ENCODE measurements at places on chromosomes 1 and 21.

- DNase-seq, result no peak
These were observed 599 bp upstream of the TMEM240 start for GRCh38 chr1:1540818-1541628.

DNA sequence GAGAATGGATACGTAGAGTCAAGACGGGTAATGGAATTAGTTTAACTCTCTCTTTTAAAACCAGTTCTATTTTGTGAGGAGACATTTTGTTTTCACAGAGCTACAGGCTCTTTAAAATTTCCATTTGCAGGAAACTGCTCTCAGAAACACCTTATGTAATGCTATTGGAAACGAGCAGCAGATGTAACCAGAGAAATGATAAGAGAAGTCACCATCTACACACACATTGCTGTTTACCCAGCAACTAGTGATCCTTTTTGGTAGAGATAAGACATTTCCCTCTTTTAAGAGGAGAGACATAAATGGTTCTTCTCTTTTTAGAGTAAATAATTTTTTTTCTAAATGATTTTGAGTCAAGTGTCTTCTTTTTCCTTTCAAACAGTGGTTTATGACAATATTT lies 80.6 kb downstream of the KCTD3 start:
- no peak for DNase-seq

DNA sequence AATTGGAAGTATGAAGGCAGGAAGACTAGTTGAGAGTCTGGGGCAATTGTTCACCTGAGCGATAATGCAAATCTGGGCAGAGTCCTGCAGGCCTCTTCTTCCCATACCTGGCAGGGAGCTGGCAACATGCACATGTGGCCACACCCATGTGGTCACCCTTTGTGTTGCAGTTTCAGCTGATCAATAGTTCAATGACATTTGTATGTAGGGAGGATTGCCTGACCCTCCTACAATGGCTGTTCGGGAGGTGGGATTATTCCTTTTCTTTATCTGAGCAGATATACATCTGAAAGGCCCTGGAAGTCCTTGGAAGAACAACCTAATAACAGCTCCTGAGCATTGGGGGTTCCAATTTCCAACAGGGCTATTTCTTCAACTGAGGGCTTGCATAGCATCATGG lies 15.2 kb upstream of the TRIM45 start:
- DNase-seq, result no peak

DNA sequence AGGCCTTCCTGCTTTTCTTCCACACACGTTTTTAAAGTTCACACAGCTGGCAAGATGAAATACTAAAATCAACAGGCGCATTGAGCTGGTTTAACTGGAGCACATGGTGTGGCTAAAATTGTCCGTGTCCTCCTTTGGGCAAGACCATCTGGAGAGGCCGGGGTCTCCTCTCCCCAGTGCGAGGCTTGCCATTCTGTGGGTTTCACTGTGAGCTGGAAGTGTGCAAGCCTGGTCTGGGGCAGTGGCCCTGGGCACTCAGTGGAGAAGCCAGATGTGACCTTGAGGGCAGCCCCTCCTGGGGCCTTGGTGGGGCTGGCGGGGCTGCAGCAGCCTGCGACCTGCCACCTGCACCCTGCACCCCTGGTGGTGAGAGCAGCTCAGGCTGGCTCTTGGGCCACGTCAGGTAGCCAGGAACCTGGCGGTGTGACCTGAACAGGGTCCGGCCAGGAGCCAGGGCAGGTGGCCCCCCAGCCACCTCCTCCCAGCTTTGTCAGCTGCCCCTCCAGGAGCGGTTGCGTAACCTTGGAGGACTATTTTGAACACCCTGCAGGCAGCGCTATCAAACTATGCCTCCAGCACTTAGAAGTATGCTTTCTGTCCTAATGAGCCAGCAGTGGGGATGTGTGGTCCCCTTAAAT lies 52.4 kb downstream of the SLC37A1 start:
- no peak for DNase-seq

DNA sequence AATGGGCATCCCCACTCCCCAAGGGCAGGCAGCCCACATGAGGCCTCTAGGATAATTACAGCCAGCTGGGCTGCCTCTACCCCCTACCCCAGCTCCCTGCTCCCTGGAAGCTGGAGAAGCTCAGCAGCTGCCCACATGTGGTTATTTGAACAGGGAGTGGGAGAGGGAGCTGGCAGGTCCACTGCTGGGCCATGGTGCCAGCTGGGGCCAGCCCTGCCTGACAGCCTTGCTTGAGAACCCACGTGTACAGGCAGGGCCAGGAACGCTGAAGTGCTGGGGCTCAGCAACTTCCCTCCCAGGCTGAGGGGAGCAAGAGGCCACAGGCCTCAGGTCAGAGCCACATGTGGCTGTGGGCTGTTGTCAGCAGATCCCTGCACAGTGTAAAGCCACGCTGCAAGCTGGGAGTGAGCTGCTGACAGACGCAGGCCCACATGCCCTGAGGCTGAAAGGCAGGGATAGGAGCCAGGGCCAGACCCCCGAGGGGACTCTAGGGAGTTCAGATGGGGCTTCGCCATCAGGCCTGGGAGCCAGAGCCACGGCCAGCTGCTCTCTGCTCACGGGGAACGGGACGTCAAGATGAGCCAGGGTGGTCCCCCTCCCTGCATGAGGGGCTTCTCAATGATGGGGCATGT lies 129.0 kb downstream of the SYF2 start:
- no peak for DNase-seq

DNA sequence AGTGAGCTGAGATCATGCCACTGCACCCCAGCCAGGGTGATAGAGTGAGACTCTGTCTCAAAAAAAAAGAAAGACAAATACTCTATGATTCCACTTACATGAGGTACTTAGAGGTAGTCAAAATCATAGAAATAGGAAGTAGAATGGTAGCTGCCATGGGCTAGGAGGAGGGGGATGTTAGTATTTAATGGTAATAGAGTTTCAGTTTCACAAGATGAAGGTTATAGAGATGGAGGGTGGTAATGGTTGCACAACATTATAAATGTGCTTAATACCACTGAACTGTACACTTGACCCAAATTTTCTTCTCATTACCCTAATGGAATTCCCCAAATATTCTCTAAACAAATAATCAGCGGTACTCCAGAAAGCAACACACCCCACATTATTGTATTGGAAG lies 12.8 kb downstream of the EIF2B3 start:
- DNase-seq, result no peak

DNA sequence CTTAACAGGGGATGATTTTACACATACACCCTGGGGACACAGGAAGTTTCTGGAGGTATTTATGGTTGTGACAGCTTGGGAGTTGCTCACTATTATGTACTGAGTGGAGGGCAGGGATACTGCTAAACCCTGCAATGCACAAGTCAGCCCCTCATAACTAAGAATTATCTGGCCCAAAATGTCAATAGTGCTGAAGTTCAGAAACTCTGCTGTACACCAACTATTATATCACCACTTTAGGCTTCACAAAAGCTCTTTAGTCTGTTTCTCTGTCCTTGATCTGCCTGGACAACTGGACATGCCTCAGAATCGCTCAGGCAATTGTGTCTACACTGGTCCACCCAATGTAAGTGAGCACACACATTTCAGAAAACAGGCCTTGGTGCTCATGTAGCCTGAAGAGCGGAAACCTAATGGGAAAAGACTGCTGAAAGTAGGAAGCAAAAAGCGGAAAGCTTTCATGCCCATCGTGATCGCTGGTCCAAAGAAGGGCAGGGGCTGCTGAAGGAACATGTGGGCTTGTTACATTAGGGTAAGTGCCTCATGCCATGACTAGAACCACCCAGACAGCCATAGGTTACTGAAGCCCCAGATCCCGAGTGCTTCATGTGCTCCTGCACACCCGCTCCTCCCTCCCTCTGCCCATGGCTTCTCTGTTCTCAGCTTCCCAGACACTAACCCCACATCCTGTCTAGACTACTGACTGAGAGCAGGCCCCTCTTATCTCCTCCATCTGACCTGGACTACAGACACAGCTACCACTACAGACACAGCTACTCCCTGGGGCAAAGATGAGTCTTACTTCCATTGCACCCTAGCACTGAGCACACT lies 73.5 kb downstream of the LRIG2 start:
- no peak for DNase-seq

DNA sequence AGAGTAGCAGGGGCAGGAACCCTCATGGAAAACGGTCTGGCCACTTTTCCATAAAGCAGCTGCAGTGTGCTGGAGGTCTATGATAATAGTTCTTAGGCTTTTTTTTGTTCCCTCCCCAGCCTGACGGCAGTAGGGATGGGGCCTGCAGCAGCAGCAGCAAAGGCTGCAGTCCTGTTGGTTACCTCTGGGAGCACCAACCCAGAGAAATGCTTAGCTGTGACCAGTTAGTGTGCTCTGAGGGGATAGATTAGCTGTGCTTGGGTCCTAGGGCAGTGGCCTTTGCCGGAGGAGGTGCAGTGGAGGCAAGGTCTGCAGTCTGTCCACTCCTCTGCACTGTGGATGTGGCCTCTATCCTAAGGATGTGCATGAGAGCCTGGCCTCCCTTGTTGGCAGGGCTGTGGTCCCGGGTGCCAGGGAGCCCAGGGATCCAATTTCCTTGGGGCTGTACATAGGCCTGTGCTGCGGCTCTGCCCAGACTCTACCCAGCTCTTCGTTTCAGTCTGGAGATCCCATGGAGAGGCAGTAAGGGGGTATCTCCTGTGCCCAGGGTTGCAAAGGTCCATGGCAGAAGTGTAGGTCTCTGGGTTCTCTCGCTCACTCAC lies 322.7 kb downstream of the PTBP2 start:
- no peak for DNase-seq

- no peak for DNase-seq
These were observed 507 bp downstream of the AK5 start for GRCh38 chr1:77282187-77282865.

- no peak for DNase-seq
These were observed 4.3 kb upstream of the S100A9 start for GRCh38 chr1:153353226-153353947.

GRCh38 chr1:203799157-203799556 lies 3.7 kb downstream of the ZBED6 start:
- DNase-seq, result no peak

DNA sequence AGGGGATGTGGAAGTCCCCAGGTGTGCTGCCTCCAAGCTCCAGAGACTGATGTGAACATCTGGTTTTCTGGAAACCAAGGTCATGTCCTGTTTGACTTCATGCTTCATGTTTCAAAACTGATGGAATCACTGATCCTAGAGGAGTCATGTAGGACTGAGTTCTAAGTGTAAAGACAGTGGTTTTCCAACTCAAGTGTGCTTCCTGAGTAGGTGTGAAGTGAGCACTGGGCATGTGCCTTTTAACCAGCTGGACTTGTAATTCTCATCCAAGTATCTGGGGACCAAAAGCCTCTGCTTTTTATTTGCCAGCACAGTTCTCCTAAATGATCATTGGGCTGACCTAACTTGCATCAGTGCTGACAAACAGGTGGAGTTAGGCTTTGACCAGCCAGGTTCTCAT lies 36.9 kb downstream of the ABCA4 start:
- no peak for DNase-seq

- DNase-seq, result no peak
These were observed 406.9 kb upstream of the CXADR start for GRCh38 chr21:17105932-17106331.

DNA sequence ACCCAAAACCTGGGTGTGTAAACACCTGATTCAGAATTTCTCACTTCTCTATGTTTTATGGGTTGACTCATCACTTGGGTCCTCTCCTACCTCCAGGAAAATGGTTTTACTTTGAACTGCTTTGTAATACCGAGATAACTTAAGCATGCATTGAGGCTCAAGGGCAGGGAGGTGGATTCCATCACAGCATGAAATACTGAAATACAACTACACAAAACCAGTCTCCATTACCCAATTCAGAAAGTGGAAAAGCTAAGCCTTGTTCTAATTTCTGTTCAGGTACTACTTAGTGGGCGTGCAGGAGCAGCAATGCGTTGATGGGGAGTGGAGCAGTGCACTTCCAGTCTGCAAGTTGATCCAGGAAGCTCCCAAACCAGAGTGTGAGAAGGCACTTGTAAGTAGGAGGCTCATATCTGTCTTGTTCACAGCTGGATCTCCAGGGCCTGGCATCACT lies 6.1 kb upstream of the C4BPA start:
- no peak for DNase-seq

GRCh38 chr1:115879977-115880376 lies 39.1 kb upstream of the NHLH2 start:
- no peak for DNase-seq

GRCh38 chr1:176894450-176894849 lies 270.1 kb downstream of the ASTN1 start:
- no peak for DNase-seq

DNA sequence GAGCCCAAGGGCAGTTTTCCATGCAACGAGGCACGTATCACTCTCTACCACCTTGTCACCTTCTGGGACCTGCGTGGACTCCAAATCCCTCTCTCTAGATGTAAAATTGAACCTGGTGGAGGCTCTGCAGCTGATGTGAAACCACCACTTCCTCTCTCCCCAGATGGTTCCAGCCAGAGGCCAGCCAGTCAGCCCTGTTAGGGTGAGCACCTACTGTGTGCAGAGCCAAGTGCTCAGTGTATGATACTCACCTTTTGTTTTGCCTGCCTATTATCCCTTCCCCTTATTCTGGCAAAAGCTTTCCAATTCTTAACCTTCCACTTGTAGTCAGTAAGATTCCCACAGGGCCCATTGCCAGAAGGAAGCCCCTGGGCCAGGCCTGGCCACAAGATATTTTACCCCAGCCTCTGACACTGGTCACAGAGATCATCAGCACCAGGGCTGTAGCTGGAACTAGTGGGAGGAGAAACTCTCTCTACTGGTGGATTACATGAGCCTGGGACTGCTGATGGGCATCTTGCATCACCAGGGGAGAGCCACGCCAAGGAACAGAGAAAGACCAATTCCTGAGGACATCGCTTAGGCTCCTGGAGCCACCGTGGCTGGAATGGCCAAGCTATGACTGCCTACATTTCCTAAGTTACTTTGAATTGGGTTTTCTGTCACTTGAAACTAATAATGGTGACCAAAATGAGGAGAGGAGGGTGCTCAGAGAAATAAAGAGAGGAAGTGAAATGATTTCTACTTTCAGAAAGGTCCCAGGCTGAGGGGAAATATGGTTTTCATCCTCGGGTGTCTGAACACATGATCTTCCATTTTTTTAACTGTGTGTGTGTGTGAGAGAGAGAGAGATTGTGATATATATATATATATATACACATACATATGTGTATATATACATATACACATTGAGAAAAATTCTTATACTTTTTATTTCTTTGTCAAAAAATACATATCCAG lies 26.6 kb upstream of the RD3 start:
- no peak for DNase-seq

Measured in stimulated activated CD4-positive, alpha-beta T cell treated with anti-CD3 and anti-CD28 coated beads, TNF-alpha, amount 100 ng/mL, for 24 hours (primary cell).